ENCODE measurements at places on chromosomes 11 and 22.
A peak's percentile ranks its signal among the peaks of the same experiment; 100 is the strongest.

- no peak for DNase-seq
These were observed 30.6 kb upstream of the ROBO3 start for GRCh38 chr11:124834526-124835180.

GRCh38 chr11:67349928-67350465, 3.3 kb downstream of the POLD4 start:
- no peak for DNase-seq

- peak; percentile 56 for DNase-seq
These were observed 87.0 kb downstream of the MORC2 start for GRCh38 chr22:30881361-30882183.

DNA sequence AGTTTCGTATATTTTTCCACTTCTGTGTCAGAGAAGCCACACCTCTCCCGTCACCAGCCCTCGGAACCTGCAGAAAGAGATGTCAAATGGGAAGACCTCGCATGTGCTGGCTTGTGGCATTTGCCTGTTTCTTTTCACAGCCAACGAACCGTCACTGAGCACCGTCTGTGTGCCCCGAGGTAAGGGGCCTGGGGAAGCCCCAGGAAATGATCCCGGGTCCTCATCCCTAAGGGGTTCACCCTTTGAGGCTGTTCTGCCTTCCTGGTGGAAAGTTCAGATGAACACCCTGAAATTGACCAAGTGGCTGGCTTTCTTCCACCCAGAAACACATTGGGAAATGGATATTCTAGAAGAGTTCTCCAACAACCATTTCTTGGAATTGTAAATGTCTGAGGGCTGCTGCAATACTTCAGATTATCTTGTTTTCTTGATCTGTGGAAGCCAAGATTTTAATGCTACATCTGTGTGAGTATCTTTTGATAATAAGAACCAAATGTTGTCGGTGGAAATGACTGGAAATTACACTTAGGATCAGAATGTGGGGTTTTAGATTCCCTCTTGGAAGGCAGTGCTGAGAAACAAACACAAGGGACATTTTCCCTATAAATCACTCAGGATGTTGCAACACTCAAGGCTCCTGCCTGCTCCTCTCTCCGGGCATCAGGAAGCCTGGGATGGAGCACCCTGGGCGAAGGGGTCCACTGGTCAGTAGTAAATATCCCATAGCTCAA, 37.6 kb downstream of the RIBC2 start:
- no peak for DNase-seq

GRCh38 chr11:19474211-19474610, 233.5 kb upstream of the E2F8 start:
- no peak for DNase-seq

DNA sequence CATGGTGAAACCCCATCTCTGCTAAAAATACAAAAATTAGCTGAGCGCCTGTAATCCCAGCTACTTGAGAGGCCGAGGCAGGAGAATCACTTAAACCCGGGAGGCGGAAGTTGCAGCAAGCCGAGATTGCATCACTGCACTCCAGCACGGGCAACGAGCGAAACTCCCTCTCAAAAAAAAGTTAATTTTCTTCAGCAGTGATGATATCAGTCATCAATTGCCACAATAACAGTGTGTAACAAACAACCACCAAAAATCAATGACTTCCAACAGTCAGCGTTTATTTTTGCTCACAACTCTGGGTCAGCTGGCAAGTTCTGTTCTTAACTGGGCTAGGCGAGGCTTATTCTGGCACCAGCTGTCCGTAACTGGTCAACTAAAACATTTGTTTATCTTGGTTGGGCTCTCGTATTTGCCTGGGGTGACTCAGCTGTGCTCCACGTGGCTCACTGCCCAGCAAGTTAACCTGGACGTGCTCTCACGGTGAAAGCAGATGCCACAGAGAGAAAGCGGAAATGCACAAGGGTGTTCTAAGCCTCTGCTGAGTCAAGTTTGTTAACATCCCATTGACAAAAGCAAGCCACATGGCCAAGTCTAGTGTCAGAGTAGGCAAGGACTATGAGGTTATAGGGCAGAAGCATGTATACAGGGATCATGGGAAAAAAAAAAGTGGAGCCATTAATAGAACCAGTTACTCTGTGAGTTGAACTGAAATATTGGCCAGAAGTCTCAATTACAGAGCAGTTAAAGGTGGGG, 52.1 kb downstream of the LHFPL7 start:
- peak; percentile 93 for DNase-seq

DNA sequence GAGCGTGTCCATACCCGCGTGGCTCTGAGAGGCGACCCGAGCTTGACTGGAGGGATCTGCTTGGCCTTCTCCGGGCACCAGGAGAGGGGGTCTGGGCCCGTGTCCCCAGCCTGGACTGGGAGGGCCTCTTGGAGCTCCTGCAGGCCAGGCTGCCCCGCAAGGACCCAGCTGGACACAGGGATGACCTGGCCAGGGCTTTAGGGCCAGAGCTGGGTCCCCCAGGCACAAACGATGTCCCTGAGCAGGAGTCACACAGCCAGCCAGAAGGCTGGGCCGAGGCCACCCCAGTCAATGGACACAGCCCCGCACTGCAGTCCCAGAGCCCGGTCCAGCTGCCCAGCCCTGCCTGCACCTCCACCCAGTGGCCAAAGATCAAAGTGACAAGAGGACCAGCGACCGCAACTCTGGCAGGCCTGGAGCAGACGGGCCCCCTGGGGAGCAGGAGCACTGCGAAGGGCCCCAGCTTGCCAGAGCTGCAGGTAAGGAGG, 38.2 kb downstream of the TRIOBP start:
- no peak for DNase-seq

GRCh38 chr22:46730568-46731245, 7.3 kb downstream of the CERK start:
- no peak for DNase-seq

DNA sequence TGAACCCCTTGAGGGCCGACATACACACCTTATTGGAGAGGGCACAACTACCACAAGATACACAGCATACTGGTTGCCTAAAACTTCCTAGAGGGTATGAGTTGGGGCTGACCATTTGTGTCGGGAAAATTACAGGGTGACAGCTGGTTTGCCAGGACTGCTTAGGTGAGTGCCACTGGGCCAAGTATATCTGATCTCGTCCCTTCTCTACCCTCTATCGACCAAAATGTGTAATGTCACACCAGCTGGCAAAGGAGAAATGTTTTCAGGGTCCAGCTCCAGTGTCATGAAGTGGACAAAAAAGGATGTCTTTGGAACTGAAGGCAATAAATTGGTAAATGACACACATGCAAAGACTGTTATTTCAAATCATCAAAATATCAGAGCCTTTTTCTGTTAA, 126.1 kb downstream of the PGR start:
- DNase-seq, result no peak

- peak; percentile 90 for DNase-seq
These were observed 669 bp upstream of the GAL3ST1 start for GRCh38 chr22:30574997-30575671.

- peak; percentile 78 for DNase-seq
These were observed 17.8 kb upstream of the ST3GAL4 start for GRCh38 chr11:126337474-126338241.

DNA sequence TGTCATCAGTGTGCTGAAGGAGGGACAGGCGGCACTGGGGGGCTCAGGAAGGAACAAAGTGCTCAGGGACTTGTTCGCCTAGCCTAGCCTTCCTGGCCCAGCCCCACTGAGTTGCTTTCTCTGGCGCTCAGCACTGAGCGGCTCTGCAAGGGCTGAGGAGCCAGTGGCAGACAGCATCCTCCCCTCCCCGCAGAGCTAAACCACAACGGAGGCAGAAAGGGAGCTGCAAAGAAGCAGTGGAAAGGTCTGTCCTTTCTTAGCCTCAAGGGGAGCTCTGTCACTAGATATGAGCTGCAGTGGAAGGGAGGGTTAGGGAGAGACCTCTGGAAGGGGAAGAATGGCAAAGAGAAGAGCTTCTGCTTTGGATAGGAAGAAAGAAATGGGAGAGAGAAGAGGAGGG, 89.7 kb upstream of the PHOX2A start:
- DNase-seq, result no peak

- DNase-seq, result no peak
These were observed 153.4 kb downstream of the LDLRAD3 start for GRCh38 chr11:36097219-36097650.

GRCh38 chr11:9138133-9138453, 46.7 kb upstream of the SCUBE2 start:
- DNase-seq, result no peak

GRCh38 chr11:91761406-91762025, 463.1 kb upstream of the FAT3 start:
- no peak for DNase-seq

- no peak for DNase-seq
These were observed 37.8 kb downstream of the PPFIBP2 start for GRCh38 chr11:7551571-7551970.

DNA sequence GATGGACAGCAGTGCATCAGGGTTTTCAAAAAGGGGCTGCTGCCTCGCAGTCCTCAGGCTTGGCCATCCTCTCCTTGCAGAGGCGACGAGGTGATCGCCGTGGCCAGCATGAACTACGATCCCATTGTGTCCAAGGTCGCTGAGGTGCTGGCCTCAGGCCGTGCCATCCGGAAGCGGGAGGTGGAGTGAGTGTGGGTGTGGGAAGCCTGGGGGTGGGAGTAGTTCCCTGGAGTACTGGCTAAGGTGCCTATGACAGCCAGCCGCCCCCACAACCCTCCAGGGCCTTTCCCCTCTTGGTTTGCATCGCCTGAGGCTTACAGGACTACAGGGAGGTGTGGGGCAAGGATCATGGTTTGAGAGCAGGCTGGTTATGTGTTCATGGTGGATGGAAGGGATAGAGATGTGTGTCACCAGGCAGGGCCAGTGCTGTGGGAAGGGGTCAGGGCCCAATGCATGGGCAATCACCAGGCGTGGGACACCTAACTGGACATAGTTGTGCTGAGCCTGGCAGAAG, 2.1 kb upstream of the LZTR1 start:
- DNase-seq, result no peak

DNA sequence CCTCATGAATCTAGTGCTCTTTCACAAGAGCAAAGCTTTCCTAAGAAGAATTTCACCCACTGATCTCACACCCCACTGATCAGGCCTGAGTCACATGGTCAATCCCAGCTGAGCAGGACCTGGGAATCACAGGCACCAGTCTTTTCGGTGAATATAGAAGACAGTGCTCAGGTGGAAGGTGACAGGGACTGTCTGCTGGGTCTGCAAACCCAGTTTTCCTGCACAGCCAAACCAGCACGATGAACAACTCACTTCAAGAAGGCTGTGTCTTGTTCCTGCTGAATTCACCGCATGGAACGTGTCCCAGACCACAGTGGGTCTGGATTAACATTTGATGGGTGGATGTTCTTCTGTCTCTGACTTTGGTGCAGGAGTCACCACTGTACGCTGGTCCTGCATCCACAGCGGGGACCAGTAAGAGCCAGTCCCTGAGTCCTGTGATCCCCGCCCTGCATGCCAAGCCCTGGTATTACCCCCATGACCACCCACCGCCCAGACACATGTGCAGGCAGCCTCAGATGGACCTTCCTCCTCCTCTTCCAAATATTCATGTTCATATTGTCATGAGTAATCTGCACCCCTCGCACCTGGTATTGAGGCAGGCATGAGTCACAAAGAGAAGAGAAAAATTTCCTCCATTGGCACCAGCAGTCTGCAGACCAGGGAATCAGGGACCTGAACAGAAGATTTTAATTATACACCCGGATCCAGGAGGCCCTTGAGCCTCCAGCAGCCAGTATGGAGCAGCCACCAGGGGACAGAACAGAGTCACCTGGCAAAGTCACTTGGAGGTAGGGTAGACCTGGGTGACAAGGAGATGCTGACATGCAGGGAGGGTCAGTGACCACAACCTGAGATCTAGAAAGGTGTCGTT, 8.6 kb upstream of the IGLL5 start:
- DNase-seq, result no peak

DNA sequence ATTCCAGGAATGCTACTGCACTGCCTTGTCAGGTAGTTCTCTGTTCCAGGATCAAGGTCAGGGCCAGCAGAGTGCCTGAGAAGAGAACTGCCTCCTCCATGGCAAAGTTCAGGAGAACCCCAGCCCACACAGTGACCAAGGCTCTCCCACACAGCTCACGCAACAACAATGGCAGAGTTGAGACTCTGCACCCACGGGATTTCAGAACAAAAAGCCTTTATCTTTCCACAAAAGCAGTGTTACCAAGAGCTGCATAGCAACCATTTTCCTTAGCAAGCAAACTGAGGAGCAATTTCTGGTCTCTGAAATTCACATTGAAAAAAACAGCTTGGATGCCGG, 11.1 kb downstream of the PLAAT3 start:
- peak; percentile 23 for DNase-seq

DNA sequence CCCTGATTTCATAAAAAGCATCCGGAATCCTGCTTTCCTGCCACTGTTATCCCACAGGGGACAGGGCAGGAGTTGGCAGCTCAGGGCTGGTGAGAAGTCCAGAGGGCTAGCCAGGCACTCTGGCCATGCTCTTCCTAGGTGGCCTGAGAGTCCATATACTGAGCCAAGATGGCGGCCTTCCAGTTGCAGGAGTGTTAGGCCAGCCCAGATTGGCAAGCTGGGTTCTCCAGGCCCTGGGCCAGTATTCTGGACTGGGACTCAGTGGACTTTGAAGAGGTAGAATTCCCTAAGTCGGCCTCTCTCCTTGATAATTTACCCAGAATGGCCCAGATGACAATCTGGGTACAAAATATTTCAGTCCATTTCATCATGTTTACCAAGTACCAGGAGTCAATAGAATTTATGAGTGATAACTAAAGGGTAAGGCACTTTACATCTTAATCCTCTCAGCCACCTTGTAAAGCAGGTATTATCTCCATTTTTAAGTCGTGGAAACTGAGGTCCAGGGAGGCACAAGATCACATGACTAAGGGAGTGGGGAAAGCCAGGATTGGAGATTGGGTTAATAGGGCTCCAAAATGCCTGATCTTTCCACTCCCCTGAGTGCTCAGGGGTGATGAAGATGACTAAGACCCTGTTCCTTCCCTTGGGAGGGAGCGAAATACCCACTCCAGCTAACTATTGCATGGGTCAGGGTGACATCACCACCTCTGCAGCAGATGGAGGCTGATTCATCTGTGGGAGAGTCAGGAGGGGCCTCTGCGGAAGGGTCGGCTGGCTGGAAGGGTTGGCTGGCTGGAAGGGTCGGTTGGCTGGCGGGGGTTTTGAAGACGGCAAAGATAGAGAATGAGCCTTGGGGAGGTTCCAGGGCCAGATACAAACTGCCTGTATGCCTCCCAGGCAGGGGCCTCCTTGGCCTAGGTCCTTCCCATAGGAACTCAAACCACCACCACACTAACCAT, 1.2 kb upstream of the MICALL1 start:
- peak; percentile 89 for DNase-seq

DNA sequence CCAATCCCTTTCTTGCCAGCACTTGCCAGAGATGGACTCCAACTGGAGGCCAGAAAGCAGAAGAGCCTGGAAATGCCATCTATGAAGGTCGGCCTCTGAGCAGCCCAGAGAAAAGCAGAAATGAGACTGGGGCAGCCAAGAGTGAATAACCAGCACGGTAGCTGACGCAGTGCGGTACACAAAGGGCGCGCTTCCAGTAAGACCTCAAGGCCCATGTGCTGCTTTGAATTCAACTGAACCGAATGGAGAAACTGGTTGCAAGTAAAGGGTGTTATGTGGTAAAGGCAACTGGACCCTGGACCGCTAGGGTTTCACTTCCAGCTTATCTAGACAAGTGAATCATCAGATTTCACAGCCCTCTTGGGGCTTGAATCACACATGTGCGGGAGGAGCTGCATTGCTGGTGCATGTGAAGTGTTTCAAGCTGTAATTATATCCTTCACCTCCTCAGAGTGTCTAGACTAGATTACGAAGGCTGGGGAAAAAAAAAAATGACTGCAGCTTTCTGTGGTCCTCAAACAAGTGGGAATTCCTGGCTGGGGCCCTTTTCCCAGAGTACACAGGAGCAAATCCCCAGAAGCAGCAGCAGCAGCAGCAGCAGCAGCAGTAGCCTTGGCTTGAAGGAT, 128.9 kb downstream of the CCDC34 start:
- DNase-seq, result peak; percentile 89

- no peak for DNase-seq
These were observed 14.7 kb downstream of the PHF21B start for GRCh38 chr22:44995105-44995514.

GRCh38 chr11:839875-840617, 2.3 kb downstream of the POLR2L start:
- no peak for DNase-seq
